ENCODE measurements at places on chromosomes 7 and 10. TPM values are rescaled to one million over a fixed set of nuclear protein-coding genes. Genes with fewer than 3 reads are reported as not detected.

MRLN gene
- not detected for total RNA-seq

MKX gene
- total RNA-seq = 27.0 TPM

OR6V1 gene
- not detected for total RNA-seq

UTF1 gene
- total RNA-seq = not detected

STAG3 gene
- 1.2 TPM for total RNA-seq

UPP1 gene
- total RNA-seq = 25.5 TPM

UPK3BL2 gene
- total RNA-seq = 9.8 TPM

DGKI gene
- 6.1 TPM for total RNA-seq

CALCR gene
- total RNA-seq = not detected

XPNPEP1 gene
- 57.0 TPM for total RNA-seq

GRCh38 chr10:104109908-104110662, 11.9 kb upstream of the SFR1 start:
- no peak for DNase-seq

- DNase-seq = no peak
These were observed 35.3 kb upstream of the STARD3NL start for GRCh38 chr7:38142736-38143135.

DNA sequence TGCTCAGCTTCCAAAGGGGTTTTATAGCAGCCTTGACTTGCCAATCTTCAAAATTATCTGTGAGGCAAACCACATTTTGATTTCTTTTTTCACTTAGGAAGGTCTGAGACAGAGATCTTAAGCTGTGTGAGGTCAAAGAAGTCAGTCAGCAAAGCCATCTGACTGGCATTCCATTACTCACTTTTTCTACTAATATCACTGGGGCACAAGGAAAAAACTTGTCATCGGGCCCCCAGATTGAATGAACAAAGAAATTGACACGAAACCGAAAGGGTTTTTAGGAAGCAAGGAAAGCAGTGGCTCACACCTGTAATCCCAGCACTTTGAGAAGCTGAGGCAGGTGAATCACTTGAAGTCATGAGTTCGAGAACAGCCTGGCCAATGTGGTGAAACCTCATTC, 78.5 kb upstream of the FRMD4A start:
- no peak for DNase-seq

DNA sequence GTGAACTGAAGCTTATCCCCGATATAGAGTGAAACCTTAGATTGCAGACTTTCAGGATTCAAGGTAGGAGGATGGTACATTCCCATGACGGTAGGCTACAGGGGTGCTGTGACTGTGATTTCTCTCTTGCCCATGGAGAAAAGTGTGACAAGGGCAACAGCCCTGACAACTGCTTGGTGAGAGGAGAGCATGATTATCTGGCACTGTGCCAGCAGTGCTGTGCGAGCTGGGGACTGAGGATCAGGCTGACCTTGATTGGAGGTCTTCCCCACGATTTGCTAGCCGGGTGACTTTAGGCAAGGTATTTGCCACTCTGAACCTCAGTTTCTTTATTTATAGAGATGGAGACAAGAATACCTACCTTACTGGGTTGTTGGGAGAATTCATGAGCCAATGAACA, 229.5 kb downstream of the PTEN start:
- DNase-seq = no peak

DNA sequence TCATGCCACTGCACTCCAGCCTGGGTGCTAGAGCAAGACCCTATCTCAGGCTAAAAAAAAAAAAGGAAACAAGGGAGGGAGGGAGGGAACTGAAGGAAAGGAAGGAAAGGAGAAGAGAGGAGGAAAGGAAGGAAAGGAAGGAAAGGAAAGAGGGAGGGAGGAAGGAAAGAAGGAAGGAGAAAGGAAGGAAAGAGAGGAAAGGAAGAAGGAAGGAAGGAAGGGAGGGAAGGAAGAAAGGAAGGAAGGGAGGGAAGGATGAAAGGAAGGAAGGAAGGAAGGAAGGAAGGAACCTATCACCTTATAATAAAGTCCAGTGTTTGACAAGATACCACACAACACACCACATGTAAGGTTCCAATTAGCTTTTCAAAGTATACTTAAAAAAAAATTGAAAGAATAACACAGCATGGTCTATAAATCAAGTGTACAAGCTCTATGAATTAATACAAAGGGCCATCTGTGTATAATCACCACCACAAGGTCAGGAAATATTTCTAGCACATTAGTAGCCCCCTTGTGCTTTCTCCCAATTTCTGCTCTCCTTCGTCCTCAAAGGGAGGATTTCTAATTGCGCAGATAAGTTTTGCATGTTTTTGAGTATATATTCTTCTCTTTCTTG, 26.4 kb downstream of the RNF216 start:
- no peak for DNase-seq

GRCh38 chr10:12353399-12354242, 4.3 kb downstream of the CAMK1D start:
- DNase-seq = no peak

DNA sequence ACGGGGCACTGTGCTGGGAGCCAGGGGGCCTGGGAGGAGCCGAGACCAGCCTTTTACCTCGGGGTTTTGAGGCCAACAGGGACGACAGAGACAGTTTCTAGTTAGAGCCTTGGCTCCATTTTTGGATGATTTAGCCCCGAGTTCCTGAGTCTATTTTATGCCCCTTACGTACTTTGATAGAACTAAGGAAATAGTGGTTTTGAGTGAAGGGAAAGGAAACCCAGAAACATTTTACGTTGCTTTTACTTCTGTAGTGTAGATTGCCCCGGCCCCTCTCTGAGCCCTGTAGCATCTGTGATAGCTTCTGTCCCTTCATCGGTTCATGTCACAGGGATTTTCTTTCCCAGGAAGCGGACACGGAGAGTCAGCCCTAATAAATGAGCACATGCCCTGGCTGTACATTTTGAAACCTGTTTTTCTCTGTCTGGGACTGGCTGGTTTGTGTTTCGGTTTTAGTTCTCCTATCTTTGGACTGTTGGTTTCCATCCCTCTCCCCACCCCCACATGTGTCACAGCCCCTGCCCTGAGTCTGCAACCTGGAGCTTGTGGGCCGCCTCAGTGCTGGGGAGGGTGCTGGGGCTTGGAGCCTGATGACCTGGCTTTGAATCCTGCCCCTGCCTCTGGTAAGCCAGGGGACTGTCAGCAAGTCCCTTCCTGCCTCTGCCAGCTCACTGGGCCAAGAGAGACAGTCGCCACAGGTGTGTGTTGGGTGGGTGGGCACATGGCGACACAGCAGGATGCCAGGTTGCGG, 6.9 kb upstream of the ORAI2 start:
- DNase-seq = no peak

DNA sequence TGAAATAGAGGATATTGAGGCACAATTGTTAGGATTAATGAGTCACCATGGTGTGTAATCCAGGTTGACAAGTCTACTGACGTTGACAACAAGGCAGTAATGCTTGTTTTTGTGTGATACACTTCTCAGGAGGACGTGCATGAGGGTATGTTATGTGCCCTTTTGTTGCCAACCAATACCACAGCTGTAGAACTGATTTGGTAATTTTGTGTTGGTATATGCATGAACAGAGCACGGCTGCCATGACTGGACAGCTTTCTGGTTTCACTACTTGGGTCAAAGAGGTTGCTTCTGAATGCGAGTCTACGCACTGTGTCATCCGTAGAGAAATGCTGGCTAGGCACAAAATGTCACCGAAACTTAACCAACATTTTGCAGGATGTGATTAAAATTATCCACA, 32.9 kb downstream of the PHTF2 start:
- no peak for DNase-seq

GRCh38 chr10:19658131-19658530, 158.1 kb upstream of the PLXDC2 start:
- no peak for DNase-seq

GRCh38 chr10:104767745-104768144, 126.7 kb downstream of the SORCS3 start:
- no peak for DNase-seq

GRCh38 chr10:25522294-25522693, 347.5 kb downstream of the GPR158 start:
- DNase-seq = no peak

- DNase-seq = no peak
These were observed 67.6 kb upstream of the GSDME start for GRCh38 chr7:24824896-24825295.

- peak; percentile 26 for DNase-seq
These were observed 141.8 kb downstream of the DIP2C start for GRCh38 chr10:547591-548081.

GRCh38 chr7:37194943-37195342, 253.7 kb downstream of the ELMO1 start:
- DNase-seq = no peak

- DNase-seq = no peak
These were observed 102.1 kb upstream of the ANLN start for GRCh38 chr7:36287371-36288241.

- no peak for DNase-seq
These were observed 21.8 kb upstream of the SMNDC1 start for GRCh38 chr10:110326351-110327032.

GRCh38 chr10:31112961-31113360, 81.3 kb upstream of the ZNF438 start:
- no peak for DNase-seq

GRCh38 chr10:119373294-119374102, 166.1 kb downstream of the GRK5 start:
- no peak for DNase-seq

DNA sequence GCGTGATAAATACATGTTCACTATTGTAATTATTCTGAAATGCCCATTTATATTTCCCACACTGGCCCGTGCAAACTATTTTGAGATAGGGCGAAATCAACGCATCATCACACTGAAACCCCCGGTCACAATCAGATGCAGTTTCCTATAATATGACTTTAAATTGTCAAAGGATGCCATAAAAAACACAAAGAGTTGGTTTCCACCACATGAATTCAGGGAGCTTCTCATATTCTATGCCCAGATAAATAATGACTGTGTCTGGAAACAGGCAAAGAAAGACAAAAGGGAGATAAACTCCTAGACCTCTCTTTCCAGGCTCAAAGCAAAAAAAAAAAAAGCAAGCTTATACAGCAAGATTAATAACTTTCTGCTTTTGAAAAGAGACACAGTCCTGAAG, 375.8 kb upstream of the AKR1E2 start:
- no peak for DNase-seq

DNA sequence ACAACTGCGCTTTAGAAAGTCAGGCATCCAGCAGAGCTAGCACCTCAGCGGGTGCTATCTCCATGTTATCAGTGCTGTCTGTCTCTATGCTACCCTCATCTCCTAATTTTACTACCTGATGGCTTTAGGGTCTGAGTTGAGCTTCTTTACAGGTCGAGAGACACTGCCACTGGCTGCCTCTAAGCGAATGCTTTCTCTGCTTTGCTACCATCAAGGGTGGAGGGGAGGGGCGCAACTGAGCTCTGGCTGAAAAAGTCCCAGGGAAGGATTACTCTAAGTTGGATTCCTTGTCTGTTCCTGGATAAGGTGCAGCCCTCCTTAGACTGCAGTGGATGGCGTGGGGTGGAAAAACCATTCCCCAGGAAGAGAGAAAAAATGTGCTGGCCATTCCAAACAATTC, 105.7 kb downstream of the CDK14 start:
- no peak for DNase-seq

DNA sequence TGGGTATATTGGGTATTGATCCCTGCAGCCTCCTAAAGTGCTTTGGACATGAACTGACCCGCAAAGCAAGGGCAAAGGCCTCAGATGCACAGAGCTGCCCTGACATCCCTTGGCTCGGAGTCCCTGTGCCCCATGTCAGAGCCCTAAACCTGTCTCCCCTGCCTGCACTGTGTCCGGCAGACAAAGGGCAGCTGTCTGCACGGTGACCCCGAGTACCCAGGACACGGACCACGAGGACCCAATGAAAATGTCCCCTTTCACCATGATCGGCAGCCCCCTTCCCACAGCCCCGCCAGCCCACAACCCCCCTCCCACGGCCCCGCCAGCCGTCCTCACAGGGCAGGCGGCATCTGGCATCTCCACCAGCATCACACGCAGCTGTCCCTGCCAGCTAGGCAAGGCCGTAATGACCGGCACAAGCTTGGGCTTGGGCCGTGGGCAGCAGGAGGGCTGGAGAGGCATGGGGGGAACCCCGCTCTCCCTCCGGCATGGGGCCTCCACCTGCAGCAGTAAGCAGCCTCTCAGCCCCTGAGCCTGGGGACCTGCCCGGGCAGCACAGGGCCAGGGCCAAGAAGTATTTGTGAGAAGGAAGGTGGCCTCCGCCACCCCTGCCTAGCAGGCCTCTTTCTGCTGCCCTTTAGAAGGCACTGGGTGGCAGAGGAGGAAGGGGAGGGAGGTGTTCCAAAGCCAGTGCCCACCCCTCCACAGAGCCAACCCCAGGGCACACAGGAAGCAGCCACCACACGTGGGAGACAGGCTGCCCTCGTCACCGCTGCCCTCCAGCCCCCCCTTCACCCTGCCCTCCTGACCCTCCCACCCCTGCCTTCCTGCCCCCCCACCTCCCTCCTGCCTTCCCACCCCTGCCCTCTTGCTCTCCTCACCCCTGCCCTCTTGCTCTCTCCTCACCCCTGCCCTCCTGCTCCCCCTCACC, 10.1 kb downstream of the NUDT1 start:
- DNase-seq = no peak

DNA sequence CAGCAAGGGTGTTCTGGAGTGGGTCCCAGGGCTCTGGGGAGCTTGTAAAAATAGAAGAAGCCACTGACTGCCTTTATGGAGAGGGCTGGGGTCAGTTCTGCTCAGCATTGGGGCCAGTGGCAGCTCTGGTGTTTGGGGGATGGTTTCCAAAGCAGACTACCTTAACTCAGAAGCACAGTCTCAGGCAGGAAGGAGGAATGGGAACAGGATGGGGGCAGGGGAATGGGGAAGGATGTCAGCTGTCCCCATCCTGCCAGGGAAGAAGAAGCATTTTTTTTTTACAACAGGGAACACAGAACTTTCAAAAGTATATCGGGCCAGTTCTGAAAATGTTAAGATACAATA, 28.8 kb downstream of the TSPAN15 start:
- no peak for DNase-seq

GRCh38 chr7:151460474-151460855, 20.5 kb upstream of the CRYGN start:
- no peak for DNase-seq

DNA sequence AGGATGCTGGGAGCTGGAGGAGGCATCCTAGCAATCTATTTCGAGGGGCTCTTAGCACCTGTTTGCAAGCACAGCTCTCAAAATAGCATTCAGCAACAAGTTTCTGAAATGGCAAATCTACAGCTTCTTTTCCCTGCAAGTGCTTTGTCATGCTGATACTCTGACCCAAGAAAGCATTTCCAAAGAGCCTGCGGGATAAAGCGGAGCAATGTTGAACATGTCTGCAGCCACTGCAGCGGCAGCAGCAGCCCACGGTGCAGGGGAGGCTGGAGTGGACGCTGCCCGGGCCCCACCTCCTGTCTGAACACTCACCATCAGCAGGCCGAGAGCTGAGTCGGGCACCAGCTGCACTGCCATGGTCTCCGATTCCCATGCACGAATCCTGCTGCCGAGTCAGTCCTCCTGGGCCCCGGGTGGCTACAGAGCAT, 964 bp downstream of the FRMD4A start:
- DNase-seq = no peak

DNA sequence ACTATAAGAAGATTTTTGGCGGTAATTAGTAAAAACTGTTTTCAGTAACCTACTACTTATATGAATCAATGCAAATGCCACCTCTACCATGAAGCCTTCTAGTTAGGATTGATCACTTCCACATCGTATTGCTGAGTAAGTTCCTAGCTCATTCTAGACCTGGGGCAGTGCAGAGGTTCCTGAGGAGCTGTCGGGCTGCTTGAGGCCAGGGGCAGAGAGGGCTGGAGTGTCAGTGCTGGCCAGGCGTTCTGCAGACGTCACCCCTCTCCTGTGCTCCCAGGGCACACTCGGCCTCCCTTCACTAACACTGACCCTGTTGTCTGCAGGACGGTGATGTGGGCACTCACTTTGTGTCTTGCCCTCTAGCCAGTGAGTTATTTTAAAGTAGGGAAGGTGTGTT, 275.7 kb downstream of the CELF2 start:
- DNase-seq = peak; percentile 42

- no peak for DNase-seq
These were observed 6.6 kb downstream of the AFAP1L2 start for GRCh38 chr10:114397651-114398145.

All from posterior vena cava (tissue), 2 donors.